ENCODE measurements at places on chromosomes 12 and 14.

- DNase-seq: no peak
Measured at GRCh38 chr12:76083246-76083903, 1.1 kb downstream of the NAP1L1 start.

- no peak for DNase-seq
Measured at GRCh38 chr12:46786774-46787173, 39.0 kb downstream of the SLC38A4 start.

GRCh38 chr12:51529651-51529970, 61.4 kb upstream of the SCN8A start:
- DNase-seq: no peak

DNA sequence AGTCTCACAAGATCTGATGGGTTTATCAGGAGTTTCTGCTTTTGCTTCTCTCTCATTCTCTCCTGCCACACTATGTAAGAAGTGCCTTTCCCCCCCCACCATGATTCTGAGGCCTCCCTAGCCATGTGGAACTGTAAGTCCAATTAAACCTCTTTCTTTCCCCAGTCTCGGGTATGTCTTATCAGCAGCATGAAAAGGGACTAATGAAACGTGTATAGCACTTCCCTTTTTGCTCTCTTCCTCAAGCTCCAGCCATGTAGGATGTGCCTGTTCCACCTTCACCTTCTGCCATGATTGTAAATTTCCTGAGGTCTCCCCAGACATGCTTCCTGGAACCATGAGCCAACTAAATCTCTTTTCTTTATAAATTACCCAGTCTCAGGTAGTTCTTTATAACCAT, 7.0 kb upstream of the CRACR2A start:
- DNase-seq: no peak

DNA sequence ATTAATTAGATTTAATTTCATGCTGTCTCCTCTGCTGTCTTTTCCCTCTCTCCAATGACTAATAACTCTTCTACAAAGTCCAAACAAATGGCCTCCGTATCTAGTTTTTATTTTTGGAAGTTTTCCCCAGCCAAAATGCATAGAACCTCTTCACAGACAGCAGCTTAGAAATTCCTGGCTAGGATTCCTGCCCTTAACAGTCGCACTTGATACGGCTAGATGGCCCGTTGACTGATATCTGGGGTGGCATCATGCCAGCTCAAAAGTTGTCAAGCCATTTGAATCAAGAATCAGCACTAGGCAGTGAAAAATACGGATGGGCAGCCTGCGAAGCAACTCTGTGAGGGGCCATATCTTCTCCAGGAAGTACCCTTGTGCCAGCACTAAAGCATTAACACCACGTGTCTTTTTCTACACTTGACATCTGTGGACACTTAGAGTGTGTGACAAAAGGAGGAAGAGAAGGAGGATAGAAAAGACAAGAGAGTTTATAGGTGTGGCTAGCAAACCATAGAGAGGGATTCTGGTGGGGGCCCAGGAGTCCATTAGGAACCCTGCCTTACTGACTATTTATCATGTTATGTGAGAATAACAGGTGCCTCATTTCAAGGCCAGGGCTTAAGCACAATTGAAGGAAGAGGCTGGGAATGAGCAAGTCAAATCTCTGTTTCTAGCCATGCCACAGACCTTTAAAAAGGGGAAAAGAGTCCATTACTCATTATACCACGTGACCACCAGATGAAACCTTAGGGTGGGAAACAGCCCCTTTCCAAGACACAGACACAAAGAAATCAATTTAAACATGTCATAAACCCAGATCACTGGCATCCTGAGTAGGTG, 39.2 kb upstream of the KRR1 start:
- DNase-seq: no peak

- no peak for DNase-seq
Measured at GRCh38 chr14:92421751-92422150, 91.8 kb upstream of the RIN3 start.

- no peak for DNase-seq
Measured at GRCh38 chr12:89391726-89392336, 39.5 kb upstream of the DUSP6 start.

- no peak for DNase-seq
Measured at GRCh38 chr14:23209651-23210423, 26.4 kb upstream of the SLC7A8 start.

- no peak for DNase-seq
Measured at GRCh38 chr14:54490445-54491175, 1.8 kb upstream of the GMFB start.

DNA sequence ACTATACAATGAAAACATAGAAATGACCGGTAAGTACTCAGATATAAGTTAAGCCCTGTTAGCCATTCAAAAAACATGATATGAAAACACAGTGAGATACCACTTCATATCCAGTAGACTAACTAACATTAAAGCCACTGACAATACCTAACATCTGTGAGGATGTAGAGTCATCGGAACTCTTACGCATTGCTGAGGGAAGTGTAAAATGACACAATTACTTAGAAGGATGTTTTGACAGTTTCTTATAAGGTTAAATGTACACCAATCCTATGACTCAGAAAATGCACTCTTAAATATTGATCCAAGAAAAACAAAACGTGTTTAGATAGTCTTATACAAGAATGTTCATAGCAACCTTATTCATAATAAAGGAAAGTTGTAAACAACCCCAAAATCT, 782.9 kb downstream of the BCL11B start:
- no peak for DNase-seq

GRCh38 chr12:50074936-50075807, 10.0 kb upstream of the SMARCD1 start:
- DNase-seq: peak; percentile 77

GRCh38 chr12:1643043-1643442, 14.0 kb downstream of the WNT5B start:
- no peak for DNase-seq

- no peak for DNase-seq
Measured at GRCh38 chr14:88598097-88598675, 35.3 kb downstream of the ZC3H14 start.

GRCh38 chr12:130792821-130793553, 46.1 kb downstream of the STX2 start:
- DNase-seq: no peak

Data from stimulated activated CD4-positive, alpha-beta T cell treated with anti-CD3 and anti-CD28 coated beads, TNF-alpha, amount 100 ng/mL, for 1 hour (primary cell).